ENCODE measurements at places on chromosomes 1 and 21.

- no peak for DNase-seq
These were observed 17.8 kb downstream of the VPS26C start for GRCh38 chr21:37249112-37249904.

DNA sequence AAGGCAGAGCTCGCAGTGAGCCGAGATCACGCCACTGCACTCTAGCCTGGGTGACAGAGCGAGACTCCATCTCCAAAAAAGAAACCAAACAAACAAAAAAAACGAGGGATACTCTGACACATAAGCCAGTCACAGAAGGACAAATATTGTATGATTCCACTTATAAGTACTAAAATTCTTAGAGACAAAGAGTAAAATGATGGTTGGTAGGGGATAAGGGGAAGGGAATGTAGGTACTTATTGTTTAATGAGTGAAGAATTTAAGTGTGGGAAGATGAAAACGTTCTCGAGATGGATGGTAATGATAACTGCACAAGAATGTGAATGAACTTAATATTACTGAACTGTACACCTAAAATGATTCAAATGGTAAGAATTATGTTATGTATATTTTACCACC lies 66.7 kb upstream of the GUCA2A start:
- no peak for DNase-seq

- no peak for DNase-seq
These were observed 4.0 kb downstream of the FAAP20 start for GRCh38 chr1:2190491-2190976.

- no peak for DNase-seq
These were observed 46.9 kb downstream of the PKN2 start for GRCh38 chr1:88730995-88731394.

GRCh38 chr1:119254067-119254720 lies 113.7 kb upstream of the WARS2 start:
- DNase-seq = peak; percentile 16
